ENCODE measurements at places on chromosomes 6 and 20. TPM values are rescaled to one million over a fixed set of nuclear protein-coding genes. Genes with fewer than 3 reads are reported as not detected.

GRCh38 chr20:51008718-51009117 is 14.2 kb downstream of the KCNG1 start:
- no peak for DNase-seq

DNA sequence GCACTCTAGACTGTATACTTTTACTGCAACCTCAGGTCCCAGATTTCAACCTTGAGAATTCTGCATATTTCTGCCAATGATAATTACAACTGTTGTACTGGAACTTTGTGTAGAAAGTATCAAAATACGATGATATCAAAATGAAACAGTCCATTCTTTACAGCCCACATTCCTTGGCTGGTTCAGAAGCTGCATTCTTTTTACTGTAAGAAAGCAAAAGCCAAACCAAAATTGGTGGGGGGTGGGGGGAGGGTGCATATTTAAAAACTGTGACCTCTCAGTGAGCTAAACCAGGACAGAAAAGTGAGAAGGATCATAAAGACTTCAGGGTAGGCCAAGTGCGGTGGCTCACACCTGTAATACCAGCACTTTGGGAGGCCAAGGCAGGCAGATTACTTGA is 41.8 kb upstream of the UBR2 start:
- DNase-seq: no peak

DNA sequence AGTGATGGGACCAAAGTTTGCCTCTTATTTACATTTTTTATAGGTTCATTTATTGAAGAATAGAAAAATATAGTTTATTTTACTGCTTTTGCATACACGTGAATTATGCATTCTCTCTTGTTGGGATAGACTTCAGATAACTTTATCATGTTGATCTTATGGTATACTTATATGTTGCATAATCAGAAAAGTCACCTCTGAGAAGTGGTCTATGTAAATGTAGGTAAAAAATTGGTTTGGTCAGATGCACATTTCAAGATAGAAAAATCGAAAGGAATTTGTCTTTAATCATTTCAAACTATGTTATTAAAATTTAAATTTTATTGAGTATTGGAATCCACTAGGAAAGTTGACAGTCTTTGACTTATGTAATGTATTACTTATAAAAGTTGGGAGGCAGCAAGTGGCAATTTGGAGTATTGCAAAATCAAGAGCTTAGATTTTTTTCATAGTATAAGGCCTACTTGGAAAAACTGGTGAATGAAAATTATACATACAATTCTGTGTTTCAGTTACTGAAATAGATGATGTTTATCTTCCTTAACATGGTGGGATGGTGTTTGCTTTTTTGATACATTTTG is 2.4 kb downstream of the PHF3 start:
- no peak for DNase-seq

DNA sequence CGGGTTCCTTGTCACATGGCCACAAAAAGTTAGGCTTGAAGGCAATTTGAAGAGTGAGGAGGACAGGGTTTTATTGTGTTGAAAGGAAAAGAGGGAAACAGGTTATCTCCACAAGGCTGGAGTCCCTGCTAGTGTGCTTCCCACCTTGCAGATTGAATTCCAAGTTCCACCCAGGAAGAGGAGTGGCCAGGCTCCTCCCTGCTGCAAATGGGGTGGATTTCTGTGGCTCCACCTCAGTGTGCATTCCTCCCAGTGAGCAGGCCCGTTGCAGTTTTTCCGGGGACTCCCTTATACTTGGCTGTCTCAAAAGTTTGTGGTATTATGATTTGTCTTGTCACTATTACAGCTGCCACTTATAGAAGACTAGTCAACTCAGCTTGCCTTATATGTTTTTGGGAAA is 281.8 kb upstream of the PLCB4 start:
- DNase-seq: no peak

Gene BPIFB3
- not detected for total RNA-seq

Gene ADGB
- not detected for total RNA-seq

GRCh38 chr6:164693944-164694343 is 615.5 kb downstream of the C6orf118 start:
- no peak for DNase-seq
